ENCODE measurements at places on chromosomes 5 and 9. TPM values are rescaled to one million over a fixed set of nuclear protein-coding genes. Genes with fewer than 3 reads are reported as not detected.

Gene FBP1
- 0.68 TPM for total RNA-seq

DNA sequence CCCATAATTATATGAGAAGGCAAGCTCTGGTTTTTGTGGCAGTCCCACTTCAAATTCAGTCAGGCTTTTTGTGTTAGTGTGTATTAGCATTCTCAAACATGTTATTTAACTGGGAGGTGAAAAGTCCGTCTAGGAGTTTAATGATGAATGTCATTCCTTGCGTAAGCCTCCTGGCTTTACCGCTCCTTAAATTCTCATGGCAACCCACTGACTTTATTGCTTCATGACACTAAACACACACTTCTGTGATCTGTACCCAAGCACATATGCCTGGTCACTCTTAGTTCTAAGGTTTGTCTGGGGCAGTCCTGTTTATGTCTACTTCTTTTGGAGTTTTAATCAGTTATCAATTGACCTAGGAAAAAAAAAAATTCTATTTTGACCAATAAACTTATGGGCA is 677.9 kb upstream of the DMAC1 start:
- no peaks in the 10 kb centered on the region for H3K4me1 ChIP-seq
- no peaks in the 10 kb centered on the region for H3K36me3 ChIP-seq
- H3K4me3 ChIP-seq = no peak overlapping the region
- no peak overlapping the region for H3K27ac ChIP-seq

GRCh38 chr9:37746448-37747270 is 6.9 kb upstream of the TRMT10B start:
- H3K4me1 ChIP-seq = no peaks in the 10 kb centered on the region
- H3K27me3 ChIP-seq = no peaks in the 10 kb centered on the region
- no peak overlapping the region for H3K4me3 ChIP-seq
- no peaks in the 10 kb centered on the region for H3K36me3 ChIP-seq
- no peak for DNase-seq

DNA sequence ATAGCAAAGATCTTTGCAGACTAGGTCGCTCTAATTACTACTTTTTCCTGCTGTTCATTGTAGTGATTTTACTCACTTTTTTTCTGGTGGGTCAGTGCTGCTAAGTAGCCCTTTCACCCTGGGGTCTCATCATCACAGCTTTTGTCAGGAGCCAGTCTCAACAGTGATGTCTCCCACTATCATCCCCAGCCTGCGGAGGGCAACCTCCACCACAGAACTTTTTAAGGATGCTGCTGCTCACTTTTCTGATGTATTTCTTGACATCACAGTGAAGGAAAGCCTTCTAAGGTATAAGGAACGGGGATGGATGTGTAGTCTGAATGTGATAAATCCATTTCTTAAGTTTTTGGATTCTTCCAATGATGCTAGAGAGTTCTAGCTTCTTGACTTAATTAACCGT is 242.5 kb upstream of the RIOK2 start:
- no peak overlapping the region for H3K4me3 ChIP-seq
- no peaks in the 10 kb centered on the region for H3K4me1 ChIP-seq
- no peaks in the 10 kb centered on the region for H3K36me3 ChIP-seq
- DNase-seq = no peak
- no peak overlapping the region for H3K27ac ChIP-seq

DNA sequence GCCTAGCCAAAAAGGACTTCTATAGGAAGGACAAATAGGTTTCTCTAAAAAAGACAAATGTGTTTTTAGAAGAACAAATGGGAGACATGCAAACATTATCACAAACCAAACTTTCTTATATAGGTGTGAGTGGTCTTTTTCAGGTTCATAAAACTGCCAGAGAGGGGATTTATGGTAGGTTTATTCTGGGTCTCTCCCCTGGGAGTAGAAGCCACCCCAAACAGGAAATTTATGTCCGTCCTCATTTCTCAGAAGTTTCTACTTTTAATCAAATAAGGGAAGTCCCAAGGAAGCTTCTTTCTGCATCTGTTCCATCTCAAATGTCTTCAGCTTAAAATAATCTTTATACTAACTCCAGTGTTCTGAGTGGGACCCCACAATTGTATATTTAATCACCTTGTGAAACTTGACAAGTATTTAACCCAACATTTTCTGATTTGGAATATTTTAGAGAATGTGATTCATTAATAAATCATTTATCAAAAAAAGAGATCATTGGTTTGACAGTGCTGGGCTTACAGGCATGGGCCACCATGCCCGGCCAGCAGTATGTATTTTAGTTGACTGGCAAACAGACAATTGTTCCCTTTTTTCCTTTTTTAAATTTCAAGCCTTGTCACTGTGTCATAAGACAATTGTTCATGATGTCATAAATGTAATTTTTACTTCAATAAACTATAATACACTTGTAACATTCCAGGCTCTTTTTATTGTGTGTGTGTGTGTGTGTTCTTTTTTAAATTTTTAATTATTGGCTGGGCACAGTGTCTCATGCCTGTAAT is 44.6 kb upstream of the GLDC start:
- H3K4me1 ChIP-seq = peaks cover 5% of the 10 kb centered on the region
- no peaks in the 10 kb centered on the region for H3K27me3 ChIP-seq
- no peak for DNase-seq
- no peak overlapping the region for H3K27ac ChIP-seq

Gene SLC34A1
- total RNA-seq = 0.15 TPM

- no peaks in the 10 kb centered on the region for H3K27me3 ChIP-seq
- H3K4me1 ChIP-seq = peaks cover 20% of the 10 kb centered on the region
- peaks cover 1% of the 10 kb centered on the region for H3K36me3 ChIP-seq
Measured at GRCh38 chr9:77938163-77938562, 93.4 kb downstream of the GNAQ start.

DNA sequence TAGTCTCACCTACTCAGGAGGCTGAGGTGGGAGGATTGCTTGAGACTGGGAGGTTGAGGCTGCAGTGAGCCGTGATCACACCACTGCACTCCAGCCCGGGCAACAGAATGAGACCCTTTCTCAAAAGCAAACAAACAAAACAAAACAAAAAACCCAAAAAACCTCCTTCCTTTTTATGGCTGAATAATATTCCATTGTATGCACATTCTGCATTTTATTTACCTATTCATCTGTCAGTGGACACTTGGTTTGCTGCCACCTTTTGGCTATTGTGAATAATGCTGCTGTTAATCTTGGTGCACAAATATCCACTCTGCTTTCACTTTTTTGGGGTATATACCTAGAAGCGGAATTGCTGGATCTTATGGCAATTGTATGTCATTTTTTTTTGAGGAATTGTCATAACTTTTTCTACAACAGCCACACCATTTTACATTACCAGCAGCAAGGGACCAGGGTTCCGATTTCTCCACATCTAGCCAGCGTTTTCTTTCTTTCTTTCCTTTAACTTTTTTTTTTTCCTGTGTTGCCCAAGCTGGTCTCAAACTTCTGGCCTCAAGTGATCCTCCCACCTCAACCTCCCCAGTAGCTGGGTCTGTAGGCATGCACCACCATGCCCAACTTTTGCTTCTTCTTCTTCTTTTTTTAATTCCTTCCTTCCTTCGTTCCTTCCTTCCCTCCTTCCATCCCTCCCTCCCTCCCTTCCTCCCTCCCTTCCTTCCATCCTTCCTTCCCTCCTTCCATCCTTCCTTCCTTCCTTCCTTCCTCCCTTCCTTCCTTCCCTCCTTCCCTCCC is 30.6 kb downstream of the NKX2-5 start:
- H3K27me3 ChIP-seq = peaks cover 28% of the 10 kb centered on the region
- no peaks in the 10 kb centered on the region for H3K4me1 ChIP-seq
- H3K4me3 ChIP-seq = no peak overlapping the region
- DNase-seq = no peak
- no peaks in the 10 kb centered on the region for H3K36me3 ChIP-seq

Gene SYK
- total RNA-seq = not detected

Gene GPRIN1
- total RNA-seq = 5.3 TPM

GRCh38 chr9:36924071-36924470 is 110.0 kb downstream of the PAX5 start:
- H3K36me3 ChIP-seq = no peaks in the 10 kb centered on the region
- no peak overlapping the region for H3K27ac ChIP-seq
- no peak overlapping the region for H3K4me3 ChIP-seq
- H3K4me1 ChIP-seq = peaks cover 30% of the 10 kb centered on the region

GRCh38 chr5:62564101-62564500 is 14.5 kb upstream of the LRRC70 start:
- H3K27ac ChIP-seq = no peak overlapping the region
- no peak for DNase-seq
- no peaks in the 10 kb centered on the region for H3K27me3 ChIP-seq
- H3K4me1 ChIP-seq = peaks cover 5% of the 10 kb centered on the region
- H3K36me3 ChIP-seq = peaks cover 54% of the 10 kb centered on the region
- no peak overlapping the region for H3K4me3 ChIP-seq

GRCh38 chr9:127225801-127226625 is 38.6 kb upstream of the GARNL3 start:
- peaks cover 27% of the 10 kb centered on the region for H3K4me1 ChIP-seq
- H3K36me3 ChIP-seq = peaks cover 3% of the 10 kb centered on the region
- H3K4me3 ChIP-seq = peak overlapping the region; percentile 72
- no peak for DNase-seq
- no peak overlapping the region for H3K27ac ChIP-seq

DNA sequence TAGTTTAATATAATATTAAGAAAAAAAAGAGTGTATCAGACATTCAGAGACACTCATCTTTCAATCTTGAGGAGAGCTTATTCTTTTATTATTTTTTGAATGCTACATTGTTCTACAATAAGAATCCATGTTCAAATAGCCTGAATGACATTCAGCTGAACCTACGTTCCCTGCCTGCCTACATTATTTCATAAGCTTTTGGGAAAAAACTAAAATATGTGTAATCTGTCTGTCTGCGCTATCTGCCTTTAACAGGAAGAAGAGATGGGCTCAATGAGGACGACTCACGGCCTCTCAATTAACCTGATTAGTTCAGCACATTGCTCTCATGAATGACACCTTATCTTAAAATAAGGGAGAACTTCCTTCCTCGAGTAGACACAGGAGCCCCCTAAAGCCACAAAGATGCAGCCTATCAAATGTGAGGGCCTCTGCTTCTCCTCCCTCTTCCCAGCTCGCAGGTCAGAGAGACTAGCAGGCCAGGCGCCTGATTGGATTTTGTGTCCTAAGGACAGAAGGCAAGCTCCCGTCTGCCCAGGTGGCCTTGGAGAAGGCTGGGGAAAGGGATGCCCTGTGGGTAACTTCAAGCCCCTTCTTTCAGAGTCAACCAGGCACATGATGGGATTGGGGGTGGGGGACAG is 37.8 kb downstream of the EBF1 start:
- H3K4me3 ChIP-seq = no peak overlapping the region
- DNase-seq = no peak
- H3K4me1 ChIP-seq = peaks cover 2% of the 10 kb centered on the region

DNA sequence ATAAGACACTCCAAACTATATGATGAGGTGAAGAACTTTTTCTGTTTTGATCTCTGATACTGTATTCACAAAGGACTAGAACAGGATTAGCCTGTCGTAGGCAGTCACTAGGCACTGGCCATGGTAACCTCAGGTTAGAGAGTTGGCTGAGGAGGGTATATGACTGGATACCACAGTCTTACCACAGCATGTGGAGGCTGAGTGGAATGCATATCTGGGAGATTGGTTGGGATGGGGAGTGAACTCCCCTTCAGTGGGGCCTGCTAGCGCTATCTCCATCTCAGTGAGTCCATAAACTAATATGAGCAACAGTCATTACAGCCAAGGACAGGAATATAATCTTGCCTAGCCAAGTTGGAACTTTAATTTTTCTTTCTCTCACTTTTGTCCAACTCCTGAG is 339.1 kb downstream of the SPATA31D1 start:
- no peaks in the 10 kb centered on the region for H3K27me3 ChIP-seq
- no peaks in the 10 kb centered on the region for H3K36me3 ChIP-seq
- no peak for DNase-seq
- H3K27ac ChIP-seq = no peak overlapping the region

Gene ZDHHC11B
- 0.67 TPM for total RNA-seq

Gene DNAI1
- 0.19 TPM for total RNA-seq

Gene PCDHGA6
- 0.10 TPM for total RNA-seq

Gene TAF1L
- not detected for total RNA-seq

DNA sequence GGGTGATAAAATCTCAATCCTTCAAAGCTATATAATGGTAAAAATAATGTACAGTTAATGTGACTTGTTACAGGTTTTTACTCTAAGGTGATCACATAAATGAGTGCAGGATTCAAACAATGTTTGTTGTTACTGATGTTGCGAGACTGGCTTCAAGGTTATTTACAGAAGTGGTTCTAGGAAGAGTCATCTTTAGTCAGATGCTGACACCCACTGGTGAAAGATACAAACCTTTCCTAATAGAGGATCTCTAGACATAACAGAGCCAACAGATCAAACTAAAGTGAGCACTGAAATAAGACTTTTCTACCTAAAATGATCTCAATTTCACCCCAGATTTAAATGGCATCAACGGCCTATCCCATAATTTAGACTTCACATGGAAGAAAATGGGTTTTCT is 20.2 kb downstream of the ARSB start:
- H3K36me3 ChIP-seq = peaks cover 20% of the 10 kb centered on the region
- no peaks in the 10 kb centered on the region for H3K27me3 ChIP-seq
- no peak for DNase-seq

- no peak overlapping the region for H3K27ac ChIP-seq
- H3K4me1 ChIP-seq = peaks cover 18% of the 10 kb centered on the region
- H3K27me3 ChIP-seq = peaks cover 11% of the 10 kb centered on the region
- peaks cover 2% of the 10 kb centered on the region for H3K36me3 ChIP-seq
Measured at GRCh38 chr5:79516986-79517385, 3.1 kb upstream of the HOMER1 start.

Gene GRXCR2
- total RNA-seq = not detected

Gene CERCAM
- total RNA-seq = 1.0 TPM

DNA sequence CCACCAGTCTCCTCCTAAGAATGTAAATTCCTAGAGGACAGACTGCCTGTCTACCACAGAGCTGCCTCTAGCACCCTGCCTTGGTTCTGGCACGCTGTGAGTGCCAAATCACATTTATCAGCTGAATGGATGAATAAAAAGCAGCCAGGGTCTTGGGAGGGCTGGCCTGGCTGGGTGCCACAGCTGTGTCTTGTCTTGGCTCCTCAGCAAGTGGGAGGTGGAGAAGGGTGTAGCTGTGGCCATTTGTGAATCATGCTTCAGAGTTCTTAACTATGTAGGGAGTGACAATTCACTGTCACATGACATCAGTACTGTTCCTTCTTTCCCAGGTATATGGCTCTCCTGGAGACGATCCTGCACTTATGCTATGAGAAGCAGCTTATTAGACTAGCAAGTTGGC is 70.6 kb downstream of the DCP2 start:
- no peak overlapping the region for H3K27ac ChIP-seq
- peaks cover 2% of the 10 kb centered on the region for H3K36me3 ChIP-seq
- H3K4me1 ChIP-seq = peaks cover 19% of the 10 kb centered on the region
- H3K27me3 ChIP-seq = no peaks in the 10 kb centered on the region
- DNase-seq = no peak

Gene PKN3
- 11.4 TPM for total RNA-seq

DNA sequence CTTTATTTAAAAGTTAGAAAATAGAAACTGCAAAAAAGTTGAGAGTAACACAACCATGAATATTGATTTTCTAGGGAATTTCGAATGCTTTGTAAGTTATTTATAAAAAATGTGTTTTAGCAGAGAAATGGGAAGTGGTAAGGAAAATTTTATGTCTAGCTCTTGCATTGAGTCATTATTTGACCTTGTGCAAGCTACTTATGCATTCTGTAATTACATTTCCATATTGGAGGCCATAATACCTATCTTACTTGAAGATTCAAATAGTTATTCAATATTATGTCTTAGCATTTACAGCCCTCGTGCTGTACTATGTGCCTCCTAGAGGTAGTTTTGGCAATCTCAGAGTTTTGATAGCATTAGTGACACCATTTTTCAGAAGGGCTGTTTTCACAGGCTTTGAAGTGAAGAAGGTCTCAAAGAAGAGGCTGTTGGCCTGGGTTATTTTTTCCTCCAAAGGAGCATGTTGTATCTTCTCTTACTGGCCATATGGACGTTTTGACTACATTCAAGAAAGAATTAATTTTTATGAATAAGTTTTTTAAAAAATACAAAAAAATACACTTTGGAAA is 7.4 kb upstream of the DAP start:
- no peak for DNase-seq
- H3K27ac ChIP-seq = no peak overlapping the region
- H3K36me3 ChIP-seq = no peaks in the 10 kb centered on the region
- H3K4me1 ChIP-seq = no peaks in the 10 kb centered on the region
- H3K27me3 ChIP-seq = peaks cover 7% of the 10 kb centered on the region
- H3K4me3 ChIP-seq = no peak overlapping the region

Data from activated CD4-positive, alpha-beta memory T cell treated with anti-CD3 and anti-CD28 coated beads for 36 hours (primary cell).